NCI-H2081 treated with DMSO at 0.1 percent for 48 hours (cell line): ENCODE measurements at places on chromosomes 3 and 15.

DNA sequence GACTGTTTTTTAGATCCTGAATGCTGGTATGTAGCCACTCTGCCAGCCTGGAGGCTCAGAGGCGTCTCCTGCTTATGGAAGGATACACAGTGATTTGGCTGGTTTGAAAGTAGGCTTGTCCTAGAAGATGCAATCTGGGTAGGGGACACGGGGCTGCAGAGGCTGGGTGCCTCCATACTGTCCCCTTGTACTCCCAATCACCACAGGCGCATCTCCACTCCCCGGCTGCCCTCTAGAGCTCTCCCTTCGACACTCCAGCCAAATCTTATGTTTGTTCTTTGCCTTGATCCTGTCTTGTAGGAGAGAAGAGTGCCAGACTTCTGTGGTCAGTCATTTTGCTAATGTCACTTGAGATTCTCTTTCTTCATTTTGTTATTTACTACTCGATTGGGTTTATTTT is 168.8 kb upstream of the THRB start:
- no peak for DNase-seq

DNA sequence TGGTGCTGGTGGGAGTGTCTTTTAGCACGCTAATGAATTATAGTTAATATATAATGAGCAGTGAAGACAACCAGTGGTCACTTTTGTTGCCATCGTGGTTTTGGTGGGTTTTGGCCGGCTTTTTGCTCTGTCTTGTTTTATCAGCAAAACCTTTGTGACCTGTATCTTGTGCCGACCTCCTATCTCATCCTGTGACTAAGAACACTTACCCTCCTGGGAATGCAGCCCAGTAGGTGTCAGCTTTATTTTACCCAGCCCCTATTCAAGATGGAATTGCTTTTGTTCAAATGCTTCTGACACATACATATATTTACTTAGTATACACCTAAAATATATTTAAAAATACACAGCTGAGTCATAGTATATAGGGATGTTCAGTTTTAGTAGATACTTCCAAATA is 770.3 kb downstream of the PDCD6IP start:
- no peak for DNase-seq

DNA sequence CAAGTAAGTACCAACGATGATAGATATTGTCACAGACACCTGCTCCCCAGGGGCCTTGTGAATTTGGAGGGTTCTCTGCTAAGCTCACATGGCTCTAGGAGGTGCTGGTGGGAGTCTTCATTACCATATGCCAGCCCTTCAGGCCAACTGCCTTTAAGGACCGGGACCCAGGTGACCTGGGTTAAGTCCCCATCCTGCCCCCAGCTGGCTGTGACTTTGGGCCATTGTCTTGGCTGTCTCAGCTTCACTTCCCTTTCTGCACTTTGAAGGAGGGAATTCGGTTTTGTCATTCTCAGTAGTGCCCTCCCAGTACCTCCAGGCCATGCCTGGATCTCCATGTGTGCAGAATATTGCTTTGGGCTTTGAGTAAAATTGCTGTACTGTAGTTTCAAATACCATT is 72.8 kb upstream of the ACAD9 start:
- no peak for DNase-seq

DNA sequence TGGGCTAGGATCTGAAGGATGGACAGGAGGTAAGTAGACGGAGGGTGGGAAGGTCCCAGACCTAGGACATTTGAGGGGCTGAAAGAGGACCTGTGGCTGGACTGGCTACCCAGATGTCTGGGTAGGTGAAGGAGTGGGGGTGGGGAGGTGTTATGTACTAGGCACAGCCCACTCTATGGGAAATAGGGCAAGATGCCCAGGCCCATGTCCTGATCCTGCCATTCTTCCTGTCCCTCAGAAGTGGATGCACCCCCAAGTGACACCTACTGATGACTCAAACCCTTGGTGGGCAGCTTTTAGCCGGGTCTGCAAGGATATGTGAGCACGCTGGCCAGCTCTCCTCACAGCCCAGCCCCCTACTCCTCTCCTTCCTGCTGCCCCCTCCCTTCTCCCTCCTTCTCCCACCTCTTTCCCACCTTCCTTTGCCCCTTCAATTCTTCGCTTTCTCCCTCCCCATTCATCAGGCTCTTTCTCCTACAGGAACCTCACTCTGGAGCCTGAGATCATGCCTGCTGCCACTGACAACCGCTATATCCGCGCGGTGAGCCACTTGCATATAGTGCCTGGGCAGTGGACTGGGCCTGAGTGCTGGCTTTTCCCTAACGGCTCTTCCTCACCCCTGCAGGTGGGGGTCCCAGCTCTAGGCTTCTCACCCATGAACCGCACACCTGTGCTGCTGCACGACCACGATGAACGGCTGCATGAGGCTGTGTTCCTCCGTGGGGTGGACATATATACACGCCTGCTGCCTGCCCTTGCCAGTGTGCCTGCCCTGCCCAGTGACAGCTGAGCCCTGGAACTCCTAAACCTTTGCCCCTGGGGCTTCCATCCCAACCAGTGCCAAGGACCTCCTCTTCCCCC is 5.2 kb downstream of the ACY1 start:
- no peak for DNase-seq

- DNase-seq: no peak
Measured at GRCh38 chr3:152276681-152277080, 8.0 kb downstream of the MBNL1 start.

GRCh38 chr15:82021992-82022391 is 23.8 kb downstream of the MEX3B start:
- no peak for DNase-seq

DNA sequence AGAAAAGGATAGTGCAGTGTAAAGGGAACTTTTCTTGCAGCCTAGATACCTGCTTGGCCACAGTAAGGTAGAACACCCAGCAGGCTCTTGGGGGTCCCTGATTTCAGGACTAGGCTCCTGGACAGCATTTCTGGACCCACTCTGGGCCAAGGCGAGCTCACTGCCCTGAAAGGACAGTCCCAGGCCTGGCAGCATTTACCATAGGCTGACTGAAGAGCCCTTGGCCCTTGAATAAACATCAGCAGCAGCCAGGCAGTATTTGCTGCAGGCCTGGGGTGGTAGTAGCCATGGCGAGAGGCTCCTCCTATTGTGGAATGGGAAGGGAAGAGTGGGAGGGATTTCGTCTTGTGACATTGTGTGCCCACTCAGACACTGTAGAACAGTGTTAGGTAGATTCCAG is 529.2 kb downstream of the TUSC7 start:
- no peak for DNase-seq

GRCh38 chr3:38154625-38155255 is 10.6 kb upstream of the OXSR1 start:
- DNase-seq: no peak

DNA sequence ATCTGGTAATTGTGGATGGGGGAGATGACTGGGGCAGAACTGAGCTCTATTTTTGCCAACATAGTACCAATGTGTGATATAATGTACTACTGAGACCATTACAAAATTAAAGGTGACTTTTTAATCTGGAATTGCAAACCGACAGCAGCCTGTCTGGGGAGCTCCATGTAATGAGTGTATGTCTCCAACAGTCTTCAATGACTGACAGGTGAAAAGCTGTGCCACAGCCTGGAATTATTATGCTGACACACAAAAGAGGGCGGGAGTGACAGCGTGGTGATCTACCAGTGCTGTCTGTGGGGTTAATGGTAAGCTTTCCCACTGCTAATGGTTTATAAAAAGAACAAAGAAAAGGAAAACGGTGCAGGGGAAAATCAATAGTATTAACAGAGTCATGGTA is 143.4 kb downstream of the CLSTN2 start:
- no peak for DNase-seq

DNA sequence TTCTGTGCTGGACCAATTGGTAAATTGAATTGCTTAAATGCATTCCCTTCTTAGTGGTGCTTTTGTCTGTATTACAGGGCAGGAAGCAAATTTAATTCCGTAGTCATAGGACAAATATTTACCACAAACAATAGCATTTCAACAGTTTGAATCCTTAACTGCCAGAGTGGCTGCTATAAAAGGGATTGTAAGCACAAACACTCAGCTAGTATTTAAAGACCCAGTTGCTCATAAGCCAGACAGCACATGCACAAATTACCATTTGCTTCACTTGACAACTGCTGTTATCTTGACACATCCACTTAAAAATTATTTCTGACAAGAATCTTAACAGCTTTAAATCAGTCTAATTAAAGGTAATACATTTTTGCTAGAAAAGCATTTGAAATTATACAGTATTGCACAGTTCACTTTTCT is 490.2 kb upstream of the ADAMTS9 start:
- no peak for DNase-seq

DNA sequence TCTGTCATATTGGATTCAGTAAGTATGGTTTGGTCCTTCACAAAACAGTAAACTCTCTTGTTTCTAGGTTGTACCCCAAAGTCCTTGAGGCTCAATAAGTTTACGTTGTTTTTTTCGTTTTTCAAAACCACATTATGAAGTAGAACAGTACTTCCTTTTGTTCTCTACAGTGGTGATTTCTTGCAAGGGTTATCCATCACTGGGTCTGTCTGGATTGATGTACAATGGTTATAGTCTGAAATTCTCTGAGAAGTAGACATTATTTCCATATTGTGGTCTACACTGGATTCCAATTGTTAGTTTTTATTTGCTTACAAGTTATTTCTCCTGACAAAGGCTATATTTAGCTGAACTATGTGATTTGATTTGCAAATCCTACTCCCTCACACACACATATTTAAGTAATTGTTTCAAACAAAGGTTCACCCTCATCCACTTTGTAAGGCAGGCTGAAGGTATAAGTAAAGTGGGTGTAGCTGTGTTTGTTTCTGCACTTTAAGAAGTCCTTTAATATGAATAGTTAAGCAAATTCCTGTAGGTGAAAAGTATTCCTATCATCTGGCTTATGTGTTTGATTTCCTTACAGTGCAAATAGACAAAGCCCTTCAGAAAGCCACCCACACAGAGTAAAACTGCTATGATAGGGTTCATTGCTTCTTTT is 64.2 kb upstream of the MME start:
- no peak for DNase-seq

DNA sequence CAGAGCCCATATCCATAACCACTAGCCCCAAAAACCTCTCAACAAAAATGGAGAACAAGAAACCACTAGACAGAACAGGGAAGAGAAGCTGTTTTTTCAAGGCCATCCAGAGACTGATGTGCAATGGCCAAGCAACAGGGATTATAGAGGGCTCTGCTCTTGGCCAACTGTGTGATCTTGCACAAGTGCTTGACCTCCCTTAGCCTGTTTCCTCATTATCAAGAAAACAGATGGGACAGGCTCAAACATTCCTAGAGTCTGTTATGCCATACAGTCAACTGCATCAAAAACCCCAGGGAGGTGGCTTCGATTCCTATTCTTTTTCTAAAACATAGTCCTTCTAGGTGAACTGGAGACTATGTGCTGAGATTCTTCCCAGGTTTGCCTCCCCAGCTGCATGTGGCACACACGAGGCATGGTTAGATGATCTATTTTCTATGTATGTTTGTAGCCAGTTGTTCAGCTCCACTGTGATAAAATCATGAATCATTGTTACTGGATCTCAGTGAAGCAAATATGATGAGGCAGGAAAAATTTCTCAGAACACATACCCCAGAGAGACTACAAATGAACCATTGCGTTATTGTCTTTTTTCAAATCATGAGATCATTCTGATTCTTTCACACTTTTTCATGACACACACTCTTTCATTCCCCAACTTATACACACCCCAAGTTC is 132.9 kb upstream of the TGFBR2 start:
- no peak for DNase-seq

GRCh38 chr15:61530769-61531168 is 301.7 kb upstream of the RORA start:
- no peak for DNase-seq

DNA sequence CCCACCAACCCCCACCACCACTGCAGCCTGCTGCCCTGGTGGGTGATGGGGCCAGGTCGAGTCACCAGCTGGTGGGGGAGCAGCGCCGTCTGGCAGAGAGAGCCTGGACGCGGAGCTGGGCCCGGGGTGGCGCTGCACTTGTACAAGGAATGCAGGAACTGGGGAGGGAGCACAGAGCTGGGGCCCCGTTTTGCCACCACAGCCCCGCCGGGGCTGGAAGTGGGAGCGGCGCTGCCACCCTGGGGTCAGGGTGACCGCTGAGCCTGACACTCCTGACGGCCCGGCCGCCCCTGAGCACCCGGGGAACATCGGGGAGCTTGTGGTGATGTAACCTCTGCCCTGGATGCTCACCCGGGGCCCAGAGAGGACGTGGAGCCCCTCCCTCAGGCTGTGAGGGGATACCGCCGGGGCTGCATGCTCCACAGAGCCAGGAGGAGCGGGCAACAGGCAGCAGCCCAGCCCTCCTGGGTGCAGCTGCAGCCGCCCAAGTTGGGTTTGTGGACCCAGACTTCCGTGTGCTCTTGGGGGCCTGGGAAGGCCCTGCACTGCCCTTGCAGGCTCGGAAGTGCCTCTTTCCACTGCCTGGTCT is 32.6 kb upstream of the IREB2 start:
- DNase-seq: no peak

DNA sequence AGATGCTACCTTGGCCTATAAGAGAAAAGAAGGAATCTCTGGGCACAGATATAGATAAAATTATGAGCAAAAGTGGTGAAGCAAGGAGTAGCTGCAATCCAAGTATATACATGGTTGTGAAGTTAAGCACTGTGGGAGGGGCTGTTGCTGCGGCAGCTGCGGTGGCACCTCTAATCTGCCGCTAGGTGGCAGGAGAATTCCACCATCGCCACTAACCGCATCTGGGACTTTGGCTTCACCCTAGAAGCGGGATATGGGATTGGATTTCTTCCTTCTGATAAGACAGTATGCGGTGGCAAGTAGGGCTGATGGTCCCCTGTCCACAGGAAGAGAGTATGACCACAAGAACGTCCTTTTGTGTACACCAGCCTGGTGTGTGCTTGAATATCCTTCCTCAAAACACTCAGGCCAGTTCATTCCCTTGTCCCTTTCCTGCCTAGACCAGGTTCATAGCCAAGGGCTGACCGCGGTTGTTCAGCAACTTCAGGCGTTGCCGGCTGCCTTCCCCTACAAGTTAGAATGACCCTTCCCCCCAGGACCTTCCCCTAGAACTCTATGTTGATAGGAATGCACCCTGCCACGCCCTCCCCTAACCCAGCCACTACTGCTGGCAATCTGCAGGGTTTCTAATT is 5.1 kb downstream of the MAGEL2 start:
- no peak for DNase-seq

- no peak for DNase-seq
Measured at GRCh38 chr15:29942143-29942542, 119.9 kb upstream of the TJP1 start.

DNA sequence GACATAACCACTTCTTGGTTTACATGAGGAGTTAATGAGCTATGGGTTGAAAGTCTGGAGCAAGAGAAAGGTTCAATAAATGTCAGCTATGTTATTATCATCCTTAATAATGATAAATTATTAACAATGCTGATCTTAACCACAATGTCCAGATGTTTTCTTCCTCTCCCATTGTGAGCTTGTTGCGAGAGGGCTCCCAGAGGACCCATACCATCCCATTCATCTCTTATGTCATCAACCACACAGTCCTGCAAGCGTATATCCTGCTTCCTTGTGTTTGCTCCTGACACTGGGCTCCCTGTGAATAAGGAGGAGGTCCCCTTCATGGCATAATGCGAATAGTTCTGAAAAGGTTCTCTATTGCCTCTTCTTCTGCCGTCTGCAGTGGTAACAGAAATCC is 266.8 kb downstream of the TLE3 start:
- DNase-seq: no peak
